Right cardiac atrium (tissue), 5 donors: ENCODE measurements at places on chromosomes 12 and 14. TPM values are rescaled to one million over a fixed set of nuclear protein-coding genes. Genes with fewer than 3 reads are reported as not detected.

DNA sequence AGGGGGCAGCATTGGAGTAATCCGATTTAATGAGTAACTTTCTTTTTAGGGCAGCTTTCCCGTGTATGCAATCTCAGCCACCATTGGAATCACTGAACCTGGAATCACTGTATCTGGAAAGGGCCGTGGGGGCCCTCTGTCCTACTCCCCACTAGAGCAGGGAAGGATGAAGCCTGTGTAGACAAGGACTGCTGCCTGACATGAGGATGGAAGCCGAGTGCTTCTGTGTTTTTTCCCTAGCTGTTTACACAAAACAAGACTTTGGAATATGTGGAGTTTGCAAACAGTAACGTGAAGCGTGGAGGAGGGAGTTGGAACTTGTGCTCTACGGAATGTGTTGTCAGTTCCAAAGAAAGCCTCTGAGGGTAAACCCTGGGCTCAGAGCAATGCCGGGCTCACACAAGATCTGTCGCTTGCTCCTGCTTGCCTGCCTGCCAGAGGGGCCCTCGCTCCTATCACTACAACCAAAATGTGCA is 32.4 kb upstream of the HDAC7 start:
- no peak for DNase-seq

GRCh38 chr14:44477953-44478352 is 29.1 kb downstream of the FSCB start:
- no peak for DNase-seq

DNA sequence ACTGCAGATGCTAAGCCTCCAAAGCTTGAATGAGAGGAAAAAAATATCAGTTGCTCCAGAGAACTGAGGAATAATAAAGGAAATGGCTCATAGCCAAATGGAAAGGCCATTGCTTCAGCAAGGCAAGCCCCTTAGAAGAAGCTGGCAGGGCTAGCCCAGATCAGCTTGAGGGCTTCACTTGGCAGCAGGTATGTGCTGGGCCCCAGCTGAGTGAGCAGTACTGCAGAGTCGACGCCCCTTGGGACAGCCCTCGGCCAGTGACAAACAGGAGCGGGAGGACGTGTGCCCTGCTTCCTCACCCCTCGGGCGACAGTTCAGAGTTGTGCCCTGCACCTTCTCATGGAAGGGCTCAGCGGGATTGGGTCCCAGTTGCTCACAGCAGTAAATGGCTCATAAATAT is 1031.2 kb upstream of the TMEM132C start:
- DNase-seq = no peak

The SMIM41 gene
- total RNA-seq = not detected

DNA sequence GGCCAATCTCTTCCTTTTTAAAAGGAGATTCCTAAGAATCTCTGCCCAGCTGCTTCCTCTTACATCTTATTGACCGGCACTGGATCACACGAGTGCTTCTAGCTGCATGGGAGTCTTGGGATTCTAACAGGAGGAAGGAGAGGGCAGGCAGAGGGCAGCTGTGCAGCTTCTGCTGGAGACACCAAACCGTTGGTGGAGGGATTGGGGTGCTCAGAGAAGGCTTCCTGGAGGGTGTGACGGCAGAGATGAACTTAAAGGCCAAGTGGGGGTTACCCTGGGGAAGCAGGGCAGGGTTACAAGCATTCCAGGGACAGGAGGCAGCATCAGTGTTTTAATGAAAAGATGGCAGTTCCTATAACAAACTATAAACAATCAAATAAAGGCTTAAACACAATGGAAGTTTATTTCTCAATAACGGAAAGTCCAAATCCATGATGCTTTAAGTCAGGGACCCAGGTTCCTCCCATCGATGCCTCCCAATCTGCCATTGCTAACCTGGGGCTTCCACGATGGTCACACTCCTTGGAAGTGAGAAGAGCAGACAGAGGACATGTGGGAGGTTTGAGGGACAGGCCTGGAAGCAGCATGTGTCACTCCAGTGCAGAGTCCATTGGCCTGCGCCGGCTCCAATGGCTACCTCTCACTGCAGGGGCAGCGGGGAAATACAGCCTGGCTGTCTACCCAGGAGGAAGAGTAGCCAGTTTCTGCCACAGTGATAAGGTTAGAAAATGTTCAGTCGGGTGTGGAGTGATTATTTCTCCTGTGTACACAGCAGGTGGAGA is 53.1 kb upstream of the DDX11 start:
- no peak for DNase-seq

DNA sequence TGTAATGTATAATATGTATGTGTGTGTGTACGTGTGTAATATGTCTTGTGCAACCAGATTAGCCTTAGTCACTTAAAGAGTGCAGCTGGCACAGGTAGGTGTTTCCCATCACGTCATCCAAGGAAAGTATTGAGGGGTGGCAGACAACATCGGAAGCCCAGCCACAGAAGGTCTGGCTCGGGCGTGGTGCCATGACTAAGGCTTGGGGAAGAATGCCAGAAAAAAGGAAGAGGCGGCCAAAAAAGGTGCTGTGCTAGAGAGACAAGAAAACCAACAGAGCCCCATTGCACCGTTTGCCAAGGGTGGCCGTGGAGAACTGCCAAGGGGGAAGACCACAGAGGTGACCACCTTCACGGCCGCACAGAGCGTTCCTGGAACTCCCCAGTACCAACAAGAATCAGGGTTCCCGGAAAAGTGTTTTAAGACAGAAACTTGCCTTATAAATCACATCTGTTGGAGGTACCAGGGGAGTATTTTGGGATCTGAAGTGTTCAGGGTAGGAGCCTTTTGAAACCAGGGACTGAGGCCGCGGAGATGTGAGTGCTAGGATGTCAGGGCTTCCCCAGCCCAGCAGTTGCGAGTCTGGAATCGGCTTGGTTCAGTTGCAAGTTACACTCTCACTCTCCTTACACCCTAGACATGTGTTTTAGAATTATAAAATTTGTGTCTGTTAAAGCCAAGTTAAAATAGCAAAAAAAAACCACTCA is 131.2 kb upstream of the DYRK2 start:
- DNase-seq = no peak

The OASL gene
- 0.32 TPM for total RNA-seq

The SAMD15 gene
- 0.24 TPM for total RNA-seq

The RPGRIP1 gene
- total RNA-seq = 1.0 TPM

- no peak for DNase-seq
Measured at GRCh38 chr12:123522164-123522563, 11.4 kb downstream of the RILPL1 start.
